Adipocyte (in vitro differentiated cells): ENCODE measurements at places on chromosomes 11 and 22.
A peak's percentile ranks its signal among the peaks of the same experiment; 100 is the strongest.

GRCh38 chr11:125960771-125961170 lies 14.9 kb downstream of the VSIG10L2 start:
- no peak for DNase-seq

DNA sequence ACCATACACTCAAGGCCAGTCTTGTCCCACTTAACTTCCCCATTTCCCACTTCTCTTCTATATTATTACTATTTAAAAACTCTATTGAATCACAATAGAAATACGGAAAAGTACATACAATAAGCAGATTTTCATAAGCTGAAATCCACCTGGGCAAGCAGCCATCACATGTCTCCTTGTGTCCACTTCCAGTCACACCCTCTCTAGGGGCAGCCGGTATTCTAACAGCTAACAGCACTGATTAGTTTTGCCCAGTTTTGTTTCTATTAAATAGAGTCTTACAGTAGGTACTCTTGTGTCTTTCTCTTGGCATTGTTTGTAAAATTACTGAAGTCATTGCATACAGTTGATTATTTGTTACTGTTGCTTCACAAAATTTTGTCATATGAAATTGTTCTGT lies 37.8 kb downstream of the PPP6R3 start:
- no peak for DNase-seq

DNA sequence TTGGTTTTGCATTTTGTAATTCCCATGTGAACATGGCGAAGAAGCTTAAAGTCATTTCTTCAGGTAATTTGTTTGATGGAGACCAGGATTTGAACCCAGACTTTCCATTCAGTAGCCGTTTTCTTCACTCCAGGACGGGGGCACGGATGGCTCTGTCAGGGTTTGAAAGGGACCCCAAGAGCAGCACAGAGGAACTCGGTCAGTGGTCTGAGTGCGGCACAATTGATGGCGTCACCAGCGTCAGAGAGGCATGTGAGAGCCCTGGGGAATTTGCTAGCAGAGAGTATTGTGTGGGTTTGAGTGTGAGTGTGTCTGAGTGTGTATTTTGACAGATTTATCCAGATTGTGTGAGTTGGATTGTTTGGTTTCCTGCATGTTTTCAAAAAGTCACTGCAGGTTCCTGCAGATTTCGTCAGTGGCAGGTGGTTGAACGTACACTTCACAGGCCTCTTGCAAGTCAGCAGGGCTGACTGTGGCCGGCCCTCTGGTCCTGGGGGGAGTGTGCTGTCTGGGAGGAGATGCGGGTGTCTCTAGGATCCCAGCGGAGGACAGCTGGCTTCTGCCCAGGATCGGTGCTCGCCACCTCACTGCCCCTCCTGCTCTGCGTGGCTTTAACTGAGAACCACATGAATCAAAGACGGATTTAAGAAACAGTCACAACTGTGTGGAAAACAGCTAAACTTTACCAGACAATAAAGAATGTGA lies 199.3 kb downstream of the TBC1D22A start:
- DNase-seq: no peak

DNA sequence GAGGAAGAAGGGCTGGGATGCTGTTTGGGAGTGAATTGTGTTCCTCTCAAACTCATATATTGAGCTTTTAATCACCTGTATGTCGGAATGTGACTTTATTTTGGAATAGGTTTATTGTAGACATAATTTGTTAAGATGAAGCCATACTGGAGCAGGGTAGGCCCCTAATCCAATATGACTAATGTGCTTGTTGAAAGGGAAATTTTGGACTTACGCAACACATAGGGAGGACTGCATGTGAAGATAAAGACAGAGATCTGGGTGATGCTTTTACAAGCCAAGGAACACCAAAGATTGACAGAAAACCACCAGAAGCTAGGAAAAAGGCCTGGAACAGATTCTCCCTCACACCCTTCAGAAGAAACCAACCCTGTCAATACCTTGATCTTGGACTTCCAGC lies 43.2 kb upstream of the OVCH2 start:
- peak; percentile 45 for DNase-seq

GRCh38 chr11:5690736-5691135 lies 1.1 kb downstream of the TRIM22 start:
- peak; percentile 37 for DNase-seq

GRCh38 chr11:1908618-1909017 lies 10.9 kb upstream of the TNNT3 start:
- DNase-seq: peak; percentile 32

DNA sequence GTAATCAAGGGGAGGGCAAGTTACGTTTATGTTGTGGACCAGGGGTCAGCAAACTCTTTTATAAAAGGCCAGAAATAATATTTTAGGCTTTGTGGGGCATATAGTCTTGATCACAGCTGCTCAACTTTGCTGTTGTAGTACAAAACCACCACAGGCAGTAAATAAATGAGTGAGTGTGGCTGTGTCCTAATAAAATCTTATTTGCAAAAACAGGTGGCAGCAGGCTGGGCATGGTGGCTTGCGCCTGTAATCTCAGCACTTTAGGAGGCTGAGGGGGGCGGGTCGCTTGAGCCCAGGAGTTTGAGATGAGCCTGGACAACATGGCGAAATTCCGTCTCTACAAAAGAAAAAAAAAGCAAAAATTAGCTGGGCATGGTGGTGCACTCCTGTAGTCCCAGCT lies 57.9 kb upstream of the NUP160 start:
- no peak for DNase-seq

- DNase-seq: no peak
Observed at GRCh38 chr11:83191986-83192385, 1.5 kb upstream of the ANKRD42 start.

DNA sequence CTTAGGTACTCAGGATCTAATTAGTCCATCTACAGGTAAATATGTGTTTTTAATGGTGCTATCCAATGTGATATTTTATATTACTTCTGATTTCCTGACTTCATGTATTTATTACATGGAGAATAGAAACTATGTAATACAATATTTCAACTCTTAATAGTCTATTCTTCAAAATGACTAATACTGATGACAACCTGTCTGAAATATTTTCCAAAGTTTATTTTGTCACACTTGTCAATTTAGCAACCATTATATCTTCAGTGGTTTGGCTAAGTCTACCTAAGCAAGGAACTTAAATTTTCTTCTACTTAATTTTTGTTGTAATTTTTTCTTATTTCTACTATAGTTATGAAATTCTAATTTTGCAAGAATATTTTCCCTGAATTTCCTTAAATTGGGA lies 55.0 kb upstream of the CNTN5 start:
- DNase-seq: no peak

DNA sequence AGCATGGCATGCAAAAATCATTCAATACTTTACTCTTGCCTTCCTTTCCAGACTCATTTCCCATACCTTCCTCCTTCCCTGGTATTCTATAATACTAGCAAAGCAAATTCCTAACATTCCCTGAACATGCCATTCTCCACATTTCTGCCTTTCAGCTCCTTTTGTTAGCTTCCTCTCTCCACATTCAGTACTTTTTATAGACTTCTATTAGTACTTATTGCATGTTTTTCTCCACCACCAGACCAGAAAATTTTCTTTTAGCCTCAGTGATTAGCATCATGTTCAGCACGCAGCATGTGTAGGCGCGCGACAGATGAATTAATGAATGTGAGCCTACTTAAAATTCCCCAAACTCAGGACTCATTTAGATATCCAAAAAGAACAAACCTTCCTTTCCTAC lies 935.3 kb downstream of the DLG2 start:
- DNase-seq: no peak

- no peak for DNase-seq
Observed at GRCh38 chr11:109424901-109425300, 2.9 kb downstream of the C11orf87 start.

GRCh38 chr11:94283678-94284077 lies 20.7 kb upstream of the IZUMO1R start:
- peak; percentile 17 for DNase-seq

DNA sequence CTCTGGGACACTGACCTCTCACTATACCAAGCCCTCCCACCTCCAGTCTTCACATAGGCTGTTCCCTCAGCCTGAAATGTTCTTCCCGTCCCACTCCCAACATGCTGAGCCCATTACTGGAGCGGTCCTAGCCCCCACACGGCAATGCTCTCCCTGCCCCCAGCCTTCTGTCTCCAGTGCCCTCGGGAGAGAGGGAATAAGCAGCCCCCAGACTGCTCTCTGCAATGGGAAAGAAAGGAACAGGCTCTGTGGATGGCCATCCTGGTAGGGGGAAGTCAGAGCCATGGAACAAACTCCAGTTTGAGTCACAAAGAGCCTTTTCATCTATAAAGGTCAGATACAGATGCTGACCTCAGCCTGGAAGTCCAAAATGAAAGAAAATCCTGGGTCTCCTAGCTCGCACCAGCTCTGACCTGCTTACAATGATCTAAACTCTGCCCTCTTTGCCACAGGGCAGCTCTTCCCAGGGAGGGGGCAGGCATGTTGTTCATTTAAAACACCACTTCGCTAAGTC lies 62.6 kb downstream of the FLRT1 start:
- DNase-seq: no peak

GRCh38 chr22:26757496-26757895 lies 100.1 kb downstream of the MIAT start:
- DNase-seq: no peak

DNA sequence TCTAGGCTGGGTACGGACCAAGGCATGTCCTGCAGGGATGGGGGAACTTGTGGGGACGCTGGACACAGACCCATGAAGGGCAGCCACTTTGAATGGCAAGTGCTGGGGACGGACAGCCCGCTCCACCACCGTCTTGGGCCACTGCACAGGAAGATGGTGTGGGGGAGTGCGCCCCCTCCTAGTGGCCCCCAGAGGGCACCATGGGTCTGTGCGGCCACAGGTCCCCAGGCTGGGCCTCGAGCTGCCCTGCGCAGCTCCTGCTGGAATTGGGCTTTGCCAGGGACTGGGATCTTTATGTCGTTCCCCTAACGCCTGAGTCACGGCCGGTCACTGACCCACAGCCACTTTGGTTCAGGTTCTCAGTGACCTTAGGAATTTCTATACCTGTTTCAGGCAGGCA lies 44.4 kb downstream of the NAT10 start:
- DNase-seq: no peak
